ENCODE measurements at places on chromosomes 5 and 9.

GRCh38 chr5:1557114-1557873 is 33.5 kb upstream of the LPCAT1 start:
- DNase-seq = no peak

DNA sequence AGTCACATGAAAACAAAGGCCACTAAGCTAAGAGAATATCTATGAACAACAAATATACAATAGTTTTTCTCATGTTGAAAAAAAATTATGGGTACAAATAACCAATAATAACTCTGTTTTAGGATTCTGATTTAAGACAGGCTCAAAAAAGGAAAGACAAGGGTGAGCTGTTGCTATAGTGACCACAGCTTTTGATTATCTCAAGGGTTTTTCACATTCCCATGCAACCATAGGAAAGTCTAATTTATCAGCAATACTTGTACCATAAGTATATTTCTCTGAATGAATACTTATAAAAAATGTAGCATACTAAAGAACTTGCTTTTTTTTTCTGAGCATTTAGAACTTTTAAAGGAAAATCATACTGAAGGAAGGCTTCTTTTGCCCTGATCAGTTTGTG is 68.0 kb downstream of the MRPS27 start:
- DNase-seq = no peak

DNA sequence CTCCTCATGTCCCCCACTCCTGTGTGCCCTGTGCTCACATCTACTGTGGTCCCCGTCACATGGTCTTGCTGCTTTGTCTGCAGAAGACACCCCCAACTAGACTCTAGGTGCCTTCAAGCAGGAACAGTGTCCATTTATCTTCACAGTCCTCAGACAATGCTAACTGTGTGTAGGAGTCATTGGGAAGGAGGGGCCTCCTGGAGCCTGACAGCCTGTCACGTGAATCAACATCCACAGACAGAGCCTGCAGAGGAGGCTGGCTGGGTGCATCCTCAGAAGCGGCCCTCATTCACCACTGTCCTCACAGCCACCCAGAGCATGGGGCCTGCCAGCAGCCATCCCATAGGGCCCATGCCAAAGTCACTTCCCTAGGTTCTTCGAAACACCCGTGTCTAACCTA is 98.7 kb downstream of the MED10 start:
- no peak for DNase-seq

DNA sequence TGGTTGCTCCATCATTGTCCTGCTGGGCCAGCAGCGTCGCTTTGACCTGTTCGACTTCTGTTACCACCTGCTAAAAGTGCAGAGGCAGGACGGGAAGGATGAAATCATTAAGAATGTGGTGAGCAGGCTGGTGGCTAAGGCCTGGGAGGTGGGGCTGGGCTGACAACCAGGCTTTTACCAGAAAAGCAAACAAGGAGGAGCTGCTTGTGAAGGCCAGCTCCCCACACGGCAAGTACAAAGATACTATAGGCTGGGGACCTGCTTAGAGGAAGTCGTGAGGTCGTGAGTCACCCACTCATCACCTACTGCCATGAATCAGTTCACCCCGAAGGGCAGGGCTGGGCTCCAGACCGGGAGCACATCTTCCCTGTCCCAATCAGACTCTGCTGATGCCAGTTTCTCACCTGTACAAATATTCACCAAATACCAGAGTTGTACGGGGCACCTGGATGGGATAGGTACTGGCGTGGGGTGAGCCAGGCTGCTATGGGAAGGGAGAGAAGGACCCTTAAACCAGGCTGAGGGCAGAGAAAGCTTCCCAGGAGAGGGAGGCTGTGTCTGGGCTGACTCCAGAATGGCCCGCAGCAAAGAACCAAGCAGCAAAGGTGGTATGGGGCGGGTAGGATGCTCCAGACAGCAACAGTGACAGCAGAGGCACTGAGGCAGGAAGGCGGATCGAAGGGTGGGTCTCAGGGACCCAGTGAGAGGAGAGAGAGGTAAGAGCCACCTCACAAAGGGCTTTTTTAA is 69.3 kb upstream of the NIPAL4 start:
- DNase-seq = peak; percentile 17

DNA sequence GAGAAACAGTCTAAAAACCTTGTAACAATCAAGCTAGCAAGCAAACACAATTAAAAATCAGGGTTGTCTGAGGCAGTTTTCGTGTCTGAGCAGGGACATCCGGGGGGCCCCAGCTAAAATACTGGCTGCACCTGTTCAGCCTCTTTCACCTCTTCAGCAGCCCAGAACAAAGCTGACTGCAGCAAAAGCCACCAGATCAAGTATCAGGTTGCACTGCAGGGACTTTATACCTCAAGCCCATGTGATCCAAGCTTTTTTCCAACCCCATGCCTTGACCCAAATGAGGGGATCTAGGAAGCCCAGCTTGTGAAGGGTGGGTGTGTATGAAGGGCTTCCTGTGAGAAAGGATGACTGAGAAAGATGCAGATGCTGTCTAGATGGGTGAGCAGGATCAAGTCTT is 133.4 kb downstream of the SEMA6A start:
- no peak for DNase-seq

GRCh38 chr9:93648836-93649235 is 72.5 kb downstream of the PHF2 start:
- no peak for DNase-seq

DNA sequence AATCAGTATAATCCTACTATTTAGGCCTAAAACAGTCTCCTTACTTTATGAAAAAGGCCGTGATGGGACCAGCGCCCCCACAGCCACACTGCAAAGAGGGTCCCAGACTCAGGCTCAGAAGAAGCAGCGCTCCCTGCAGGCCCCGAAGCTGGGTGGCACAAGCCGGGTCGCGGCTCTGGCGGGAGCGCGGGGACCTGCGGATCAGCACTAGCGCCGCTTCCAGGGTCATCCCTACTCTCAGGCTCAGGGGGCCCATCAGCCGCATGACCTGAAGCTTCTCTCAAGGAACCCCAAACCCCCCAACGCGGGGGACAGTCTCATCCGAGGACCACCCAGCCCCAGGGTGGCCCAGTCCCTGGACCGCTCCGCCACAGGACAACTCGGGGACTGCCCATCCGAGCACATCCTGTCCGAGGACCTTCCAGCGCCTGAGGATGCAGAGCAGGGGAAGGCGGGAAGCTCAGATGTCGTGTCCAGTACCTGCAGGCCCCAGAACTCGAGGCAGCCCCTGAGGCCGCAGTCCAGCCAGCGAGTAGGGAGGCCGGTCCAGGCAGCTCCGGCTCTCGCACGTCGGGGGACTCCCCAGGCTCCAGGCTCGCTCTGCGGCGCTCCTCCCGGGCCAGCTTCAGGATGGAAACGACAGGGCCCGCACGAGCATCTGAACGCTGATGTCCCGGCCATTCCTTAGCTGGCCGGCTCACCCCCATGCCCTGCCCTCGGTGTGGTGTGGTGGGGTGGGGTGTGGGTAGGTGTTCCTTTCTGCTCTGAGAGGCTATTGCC is 32.4 kb upstream of the CDK20 start:
- DNase-seq = peak; percentile 13

GRCh38 chr9:96156171-96156974 is 145.6 kb downstream of the HSD17B3 start:
- no peak for DNase-seq

DNA sequence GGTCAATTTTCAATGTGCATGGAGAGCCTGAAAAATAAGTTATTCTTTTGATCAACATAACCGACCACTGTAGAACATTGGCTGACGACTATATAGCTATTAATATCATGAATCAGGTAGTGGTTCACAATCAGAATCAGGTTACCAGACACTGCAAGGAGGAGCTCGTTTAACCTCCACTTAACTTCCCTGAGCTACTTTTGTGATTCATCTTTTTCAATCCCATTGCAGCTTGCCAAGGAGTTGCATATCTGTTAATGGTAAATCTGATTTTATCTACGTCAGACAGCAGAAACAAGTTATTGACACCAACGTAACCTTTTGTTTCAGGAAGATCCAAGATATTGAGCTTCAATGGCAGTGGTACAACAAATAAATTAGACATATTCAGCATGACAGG is 2263.8 kb upstream of the ACO1 start:
- DNase-seq = no peak

- DNase-seq = no peak
Observed at GRCh38 chr9:75083188-75083970, 4.6 kb downstream of the NMRK1 start.

GRCh38 chr5:117615226-117615625 is 1040.6 kb upstream of the SEMA6A start:
- no peak for DNase-seq

DNA sequence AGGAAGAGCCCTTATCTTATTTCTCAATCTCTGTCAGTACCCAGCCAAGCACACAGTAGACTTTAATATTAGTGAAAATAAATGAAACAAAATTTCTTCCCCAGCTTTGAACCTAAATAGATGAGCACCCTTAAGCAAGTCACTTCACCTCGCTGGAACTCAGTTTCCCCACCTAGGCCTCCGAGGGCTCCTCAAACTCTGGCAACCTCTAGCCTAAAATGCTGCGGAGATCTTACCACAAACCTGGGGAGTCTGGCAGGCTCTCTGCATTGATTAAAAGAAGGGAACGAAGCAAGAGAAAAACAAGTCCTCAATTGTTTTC is 326 bp downstream of the RIGI start:
- no peak for DNase-seq

DNA sequence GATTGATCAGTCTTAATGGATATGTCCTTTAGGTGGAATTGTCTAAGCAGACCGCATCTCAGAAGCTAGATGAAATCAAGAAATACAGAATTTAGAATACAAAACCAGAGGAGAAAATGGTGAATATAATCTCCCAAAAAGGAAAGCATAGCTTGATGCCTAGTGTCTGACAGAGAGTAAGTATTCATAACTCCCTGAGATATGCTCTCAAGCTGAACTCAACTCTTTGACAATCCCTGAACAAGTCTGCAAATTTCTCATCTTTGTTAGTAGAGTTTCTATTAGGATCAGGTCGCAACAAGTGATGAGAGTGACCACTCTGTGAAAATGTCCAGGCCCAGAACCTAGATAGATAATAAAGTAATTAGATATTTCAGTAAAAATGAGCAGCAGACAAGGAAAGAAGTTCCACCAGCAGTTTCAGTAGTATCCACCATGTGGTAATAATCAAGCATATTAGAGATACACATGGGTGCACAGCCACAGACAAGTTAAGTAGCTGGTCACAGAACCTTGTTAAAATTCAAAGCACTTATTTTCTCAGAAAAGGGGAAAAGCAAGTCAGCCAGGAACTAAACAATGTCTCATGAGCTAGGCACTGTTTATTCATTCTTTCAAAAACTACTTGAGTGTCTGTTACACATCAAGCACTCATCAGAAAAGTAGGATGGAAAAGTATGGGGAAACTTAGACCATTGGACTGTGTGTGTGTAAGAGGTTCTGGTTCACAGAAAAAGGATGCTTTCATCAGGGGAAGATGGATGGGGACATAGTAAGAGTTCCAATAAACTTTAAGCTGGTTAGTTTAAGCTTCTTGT is 481.5 kb upstream of the TUSC1 start:
- DNase-seq = no peak

DNA sequence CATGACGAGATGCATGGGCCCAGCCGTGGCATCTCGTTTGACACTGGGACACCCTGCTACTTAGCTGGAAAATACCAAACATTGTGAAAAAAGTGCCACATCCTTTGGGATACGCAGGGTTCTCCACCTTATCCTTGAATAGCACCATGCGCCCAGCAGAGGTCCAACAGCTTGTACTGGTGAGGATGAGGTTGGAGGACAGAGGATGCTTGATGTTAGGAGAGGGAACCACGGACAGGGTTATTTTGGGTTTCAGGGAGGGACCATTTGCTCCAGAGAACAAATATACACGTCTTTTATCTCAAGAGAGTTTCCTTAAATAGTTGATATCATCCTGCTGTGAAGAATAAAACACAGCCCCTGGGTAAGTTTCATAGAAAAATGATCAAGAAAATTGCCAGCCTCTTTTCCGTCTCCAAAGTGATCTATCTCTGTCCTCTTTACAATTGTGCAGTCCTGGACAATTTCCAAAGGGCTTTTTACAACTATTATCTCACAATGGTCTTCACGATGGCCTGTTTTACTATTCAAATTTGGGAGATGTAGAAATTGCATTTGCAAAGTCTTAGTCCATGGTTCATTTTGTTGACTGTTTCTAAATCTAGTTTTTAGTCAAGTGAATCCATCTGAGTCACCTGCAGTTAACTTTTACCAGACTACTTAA is 19.9 kb upstream of the FRRS1L start:
- DNase-seq = no peak

DNA sequence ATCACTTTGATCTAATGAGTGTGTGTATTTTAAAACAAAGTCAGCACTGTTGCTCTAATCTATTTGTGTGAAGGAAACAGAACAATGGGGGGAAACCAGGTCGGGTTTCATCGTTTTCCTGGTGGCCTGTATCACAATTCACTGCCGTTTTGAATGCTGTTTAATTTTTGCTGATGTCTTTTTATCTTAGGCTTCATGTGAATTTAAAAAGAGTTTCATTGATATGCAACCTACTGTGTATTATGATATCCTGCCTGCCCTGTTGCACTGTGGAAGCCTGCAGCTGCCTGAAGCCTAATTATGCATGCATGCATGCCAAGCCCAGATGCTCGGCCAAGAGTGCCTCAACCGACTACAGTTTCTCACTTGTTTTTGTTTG is 307.5 kb downstream of the ZNF608 start:
- DNase-seq = no peak

- DNase-seq = no peak
Observed at GRCh38 chr5:54821445-54822323, 163.7 kb downstream of the ESM1 start.

DNA sequence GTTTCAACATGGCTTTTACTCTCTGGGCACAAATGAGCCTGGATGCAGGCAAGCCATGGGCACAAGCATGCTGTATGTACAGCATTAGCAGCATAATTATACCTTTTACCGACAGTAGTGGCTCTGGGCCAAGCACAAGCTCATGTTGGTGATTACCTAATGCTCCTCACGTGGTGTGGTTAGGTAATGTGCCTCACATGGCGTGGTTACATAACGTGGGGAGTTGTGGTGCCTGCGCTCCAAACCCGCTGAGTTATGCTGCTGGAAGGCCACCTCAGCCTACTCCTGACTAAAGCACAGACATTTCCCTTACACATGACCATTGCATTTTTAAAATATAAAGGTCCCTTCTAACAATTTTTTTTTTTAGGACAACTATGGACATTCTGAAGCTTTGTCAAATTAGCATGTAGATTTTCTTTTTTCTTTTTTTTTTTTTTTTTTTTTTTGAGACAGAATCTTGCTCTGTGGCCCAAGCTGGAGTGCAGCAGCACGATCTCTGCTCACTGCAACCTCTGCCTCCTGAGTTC is 794.0 kb downstream of the EFNA5 start:
- DNase-seq = no peak

Data from stimulated activated CD4-positive, alpha-beta T cell treated with anti-CD3 and anti-CD28 coated beads, Interleukin-1b, Interleukin-23, amount 100 ng/mL, for 4 hours (primary cell).